Activated naive CD4-positive, alpha-beta T cell treated with anti-CD3 and anti-CD28 coated beads, Interleukin-2, amount 50 U/mL, for 16 hours (primary cell): ENCODE measurements at places on chromosomes 2 and 18.

GRCh38 chr18:39840856-39841481 lies 2114.1 kb upstream of the PIK3C3 start:
- no peak for DNase-seq

GRCh38 chr2:26786207-26787028 lies 562 bp downstream of the CENPA start:
- peak; percentile 14 for DNase-seq

- no peak for DNase-seq
Measured at GRCh38 chr2:223613017-223613950, 11.1 kb upstream of the SCG2 start.

GRCh38 chr2:38945911-38946310 lies 56.2 kb downstream of the ARHGEF33 start:
- DNase-seq: no peak

- DNase-seq: no peak
Measured at GRCh38 chr2:45909677-45910191, 258.3 kb downstream of the PRKCE start.
